ENCODE measurements at places on chromosomes 1 and 21.

DNA sequence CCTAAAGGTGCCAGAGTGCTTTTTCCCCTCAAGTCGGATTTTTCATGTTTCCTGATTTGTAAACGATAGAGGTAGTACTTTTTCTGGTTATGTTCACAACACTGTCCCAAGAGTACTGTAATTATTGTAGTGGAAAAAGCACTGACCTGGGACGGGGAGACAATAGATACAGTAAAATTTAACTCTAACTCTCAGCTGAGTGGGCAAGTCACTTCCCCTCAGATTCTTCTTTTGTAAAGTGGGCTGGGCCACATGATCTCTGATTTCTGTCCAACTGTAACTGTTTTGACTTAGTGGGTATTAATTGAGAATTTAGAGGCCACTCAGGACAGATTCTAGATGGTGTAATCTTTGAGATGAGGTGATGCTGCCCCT, 19.1 kb downstream of the MARCKSL1 start:
- H3K4me1 ChIP-seq = peaks cover 10% of the 10 kb centered on the region
- no peaks in the 10 kb centered on the region for H3K27me3 ChIP-seq
- no peak overlapping the region for H3K27ac ChIP-seq
- no peak overlapping the region for H3K4me3 ChIP-seq
- no peaks in the 10 kb centered on the region for H3K36me3 ChIP-seq

DNA sequence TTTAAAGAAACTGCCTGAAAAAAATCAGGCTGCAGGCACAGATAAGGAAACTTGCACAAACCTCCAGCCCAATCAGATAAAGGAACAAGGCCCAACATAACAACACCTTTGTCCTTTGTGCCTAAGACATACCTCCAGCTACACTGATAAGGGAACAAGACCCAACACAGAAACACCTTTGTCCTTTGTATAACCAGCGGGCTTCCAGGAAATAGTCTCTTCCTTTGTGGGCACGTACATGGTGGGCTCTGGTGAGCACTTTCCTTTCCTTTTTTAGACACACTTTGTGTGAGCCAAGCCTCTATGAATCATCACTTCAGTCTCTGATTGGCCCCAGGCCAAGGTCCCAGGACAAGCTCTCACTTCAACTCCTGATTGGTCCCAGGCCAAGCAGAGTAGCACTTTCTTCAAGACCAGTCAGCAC, 23.6 kb downstream of the ZNF670 start:
- no peak overlapping the region for H3K4me3 ChIP-seq
- peaks cover 13% of the 10 kb centered on the region for H3K4me1 ChIP-seq
- H3K27ac ChIP-seq = no peak overlapping the region
- no peaks in the 10 kb centered on the region for H3K36me3 ChIP-seq
- H3K27me3 ChIP-seq = no peaks in the 10 kb centered on the region

GRCh38 chr1:14255711-14256110, 342.8 kb upstream of the KAZN start:
- no peaks in the 10 kb centered on the region for H3K4me1 ChIP-seq
- DNase-seq = no peak
- no peak overlapping the region for H3K4me3 ChIP-seq
- no peaks in the 10 kb centered on the region for H3K27me3 ChIP-seq
- no peaks in the 10 kb centered on the region for H3K36me3 ChIP-seq
- H3K27ac ChIP-seq = no peak overlapping the region

DNA sequence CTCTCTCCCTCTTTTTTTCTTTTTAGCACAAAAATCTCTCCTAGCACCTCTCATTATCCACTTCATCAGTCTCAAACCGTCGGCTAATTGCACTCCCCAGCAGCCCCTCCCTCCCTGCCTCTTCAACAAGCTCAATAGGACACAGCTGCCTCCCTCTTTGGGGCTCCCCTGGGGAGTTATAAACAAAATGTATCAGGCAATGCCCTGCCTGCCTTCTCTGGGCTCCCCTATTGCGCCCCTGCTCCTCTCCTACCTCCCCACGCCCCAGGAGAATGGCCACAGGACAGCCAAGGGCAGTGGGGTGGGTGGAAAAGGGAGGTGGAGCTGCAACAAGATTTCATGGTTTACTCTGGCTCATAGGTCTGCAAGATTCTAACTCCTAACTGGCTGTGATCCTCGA, 147.1 kb upstream of the GRIK3 start:
- no peak for DNase-seq
- H3K4me3 ChIP-seq = no peak overlapping the region
- H3K27me3 ChIP-seq = no peaks in the 10 kb centered on the region

DNA sequence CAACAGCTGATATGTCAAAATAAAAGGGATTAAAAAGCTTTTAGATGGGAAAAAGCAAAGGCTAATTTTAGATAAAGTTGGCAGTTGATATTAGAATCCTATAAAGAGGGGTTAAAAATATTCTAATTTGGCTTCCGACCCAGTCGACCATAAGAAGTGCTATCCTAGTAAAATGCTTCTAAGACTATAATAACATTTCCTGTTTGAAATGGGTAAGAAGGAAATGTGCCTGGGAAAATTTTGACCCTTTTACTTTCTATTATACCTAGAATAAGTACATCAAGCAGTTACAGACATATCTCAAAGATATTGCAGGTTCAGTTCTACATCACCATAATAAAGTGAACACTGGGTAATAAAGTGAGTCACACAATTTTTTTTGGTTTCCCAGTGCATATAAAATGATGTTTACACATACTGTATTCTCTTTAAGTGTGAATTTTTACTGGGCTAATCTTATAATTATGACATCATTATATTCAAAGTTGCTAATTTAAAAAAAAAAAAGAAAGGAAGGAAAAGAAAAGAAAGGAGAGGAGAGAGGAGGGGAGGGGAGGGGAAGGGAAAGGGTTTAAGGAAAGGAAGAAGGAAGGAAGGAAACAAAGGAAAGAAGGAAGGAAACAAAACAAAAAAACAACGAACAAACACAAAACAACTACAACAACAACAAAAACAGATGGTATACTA, 308.2 kb upstream of the NR5A2 start:
- DNase-seq = no peak
- no peaks in the 10 kb centered on the region for H3K4me1 ChIP-seq
- no peak overlapping the region for H3K27ac ChIP-seq

DNA sequence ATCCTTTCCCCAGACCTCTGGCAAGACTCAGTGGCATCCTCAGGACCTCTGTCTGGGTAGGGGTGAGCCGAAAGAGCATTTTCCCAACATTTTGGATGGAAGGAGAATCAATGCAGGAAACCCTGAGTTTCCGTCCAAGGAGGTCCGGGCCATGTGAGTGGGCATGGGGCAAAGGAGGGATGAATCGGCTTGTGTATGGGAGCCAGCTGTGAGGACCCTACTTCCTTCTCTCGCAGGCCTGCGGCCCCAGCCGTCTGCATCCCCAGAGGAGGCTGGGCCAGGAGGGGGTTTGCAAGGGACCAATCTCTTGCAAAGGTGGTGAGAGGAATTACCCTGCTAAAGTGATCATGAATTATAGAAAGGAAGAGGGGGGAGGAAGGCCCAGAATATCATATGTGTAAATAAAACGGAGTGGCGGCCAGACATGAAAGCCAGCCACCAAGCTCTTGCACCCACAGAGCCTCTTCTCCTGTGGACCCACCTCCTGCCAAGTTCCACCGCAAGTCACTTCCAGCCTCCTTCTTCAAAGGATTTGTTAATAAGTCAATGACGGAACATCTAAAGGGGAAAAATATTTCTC, 48.2 kb upstream of the POU3F1 start:
- no peak for DNase-seq
- no peaks in the 10 kb centered on the region for H3K36me3 ChIP-seq
- no peak overlapping the region for H3K4me3 ChIP-seq

DNA sequence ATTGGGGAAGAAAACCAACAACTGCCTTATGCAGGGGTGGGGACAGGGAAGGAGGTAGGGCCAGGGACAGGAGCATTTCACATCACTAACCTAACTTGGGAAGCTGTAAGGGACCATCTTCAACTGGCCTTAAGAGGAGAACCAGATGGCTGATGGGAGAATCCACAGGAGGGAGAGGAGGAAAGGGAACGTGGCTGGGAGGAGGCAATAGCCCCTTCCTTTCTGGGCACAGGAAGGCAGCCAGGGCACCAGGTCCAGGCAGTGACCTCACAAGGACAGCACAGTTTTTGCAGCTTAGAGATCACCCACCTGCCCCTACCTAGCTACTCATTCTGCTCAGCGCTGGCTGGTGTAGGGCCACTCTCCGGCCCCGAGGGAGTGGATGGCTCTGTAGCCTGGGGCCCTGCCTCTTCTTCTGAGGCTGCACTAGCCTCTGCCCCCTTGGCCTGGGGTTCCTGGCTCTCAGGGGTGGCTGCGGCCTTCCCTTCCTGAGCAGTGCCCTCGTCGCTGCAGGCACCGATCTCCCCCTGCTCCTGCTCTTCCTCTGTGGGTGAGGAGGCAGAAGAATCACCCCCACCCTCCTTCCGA, 1.7 kb downstream of the MARCKSL1 start:
- no peaks in the 10 kb centered on the region for H3K27me3 ChIP-seq
- H3K4me1 ChIP-seq = peaks cover 39% of the 10 kb centered on the region
- peaks cover 44% of the 10 kb centered on the region for H3K36me3 ChIP-seq
- peak overlapping the region; percentile 73 for H3K4me3 ChIP-seq
- no peak overlapping the region for H3K27ac ChIP-seq
- no peak for DNase-seq

GRCh38 chr1:33250217-33250616, 6.1 kb upstream of the ZNF362 start:
- no peak overlapping the region for H3K27ac ChIP-seq
- H3K4me3 ChIP-seq = no peak overlapping the region
- H3K36me3 ChIP-seq = no peaks in the 10 kb centered on the region
- DNase-seq = no peak
